CD4-positive, alpha-beta T cell treated with Interleukin-12 subunit alpha and Interleukin-12 subunit beta, for 1 hour (primary cell): ENCODE measurements at places on chromosomes 1 and 21.

- DNase-seq, result no peak
Measured at GRCh38 chr21:21195417-21195943, 197.3 kb downstream of the NCAM2 start.

- peak; percentile 18 for DNase-seq
Measured at GRCh38 chr1:66316464-66317247, 217.3 kb upstream of the SGIP1 start.

DNA sequence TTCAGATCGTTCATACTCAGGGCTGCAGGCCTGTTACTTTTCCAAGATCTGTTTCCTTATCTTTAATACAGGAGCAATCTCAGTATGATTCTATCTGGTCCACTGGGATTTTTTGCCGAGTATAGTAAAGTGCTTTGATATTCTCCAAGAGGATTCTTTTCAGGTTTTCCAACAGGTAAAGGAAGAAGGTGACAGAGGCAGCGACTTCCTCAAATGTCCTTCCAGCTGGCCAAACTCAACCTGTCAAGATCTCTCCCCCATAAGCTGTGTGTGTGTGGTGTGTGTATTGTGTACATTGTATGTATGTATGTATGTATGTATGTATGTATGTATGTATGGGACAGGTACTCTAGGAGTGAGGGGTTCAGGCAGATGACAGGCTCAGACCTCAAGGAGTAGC, 1.1 kb downstream of the AKR1A1 start:
- DNase-seq, result no peak

GRCh38 chr1:150972417-150972940, 2.2 kb downstream of the CERS2 start:
- DNase-seq, result no peak

DNA sequence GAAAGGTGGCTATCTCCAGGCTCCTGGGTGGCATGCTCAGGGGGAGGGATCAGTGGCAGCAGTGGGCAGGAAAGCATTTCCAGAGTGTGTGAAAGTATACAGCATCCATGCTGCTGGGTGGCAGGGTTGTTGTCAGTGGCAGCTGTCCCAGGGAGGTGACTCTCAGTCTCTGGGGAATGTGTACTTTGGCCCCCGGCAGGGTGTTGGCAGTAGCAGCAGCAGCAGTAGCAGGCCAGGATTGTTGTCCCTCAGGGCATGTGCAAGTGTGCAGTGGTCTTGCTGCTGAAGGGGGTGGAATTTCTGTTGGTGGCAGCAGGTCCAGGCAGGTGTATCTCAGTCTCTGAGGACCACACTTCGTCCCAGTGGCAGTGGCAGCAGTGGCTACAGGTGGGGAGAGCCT, 71.7 kb upstream of the GUCA2B start:
- no peak for DNase-seq

DNA sequence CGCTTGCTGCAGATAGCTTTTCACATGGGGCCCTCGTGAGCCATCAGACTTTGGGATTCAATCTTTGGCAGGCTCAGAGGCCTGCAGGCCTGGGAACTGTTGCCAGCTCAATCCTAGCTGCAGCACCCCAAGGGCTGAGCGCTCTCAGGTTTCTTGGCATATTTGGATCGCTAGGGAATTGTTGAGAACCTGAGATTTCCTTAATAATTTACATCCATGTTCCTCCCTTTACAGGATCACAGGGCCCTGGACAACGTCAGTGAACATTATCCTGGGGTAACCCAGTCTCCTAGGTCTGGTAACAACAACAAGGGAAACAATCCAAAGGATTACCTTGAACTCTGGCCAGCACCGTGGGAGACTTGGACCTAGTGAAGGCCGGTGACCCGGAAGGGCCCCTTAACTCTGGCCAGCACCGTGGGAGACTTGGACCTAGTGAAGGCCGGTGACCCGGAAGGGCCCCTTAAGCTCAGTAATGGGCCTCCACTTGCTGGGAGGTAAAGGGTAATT, 49.3 kb upstream of the NEK2 start:
- DNase-seq, result no peak

GRCh38 chr21:15159382-15160020, 94.7 kb upstream of the NRIP1 start:
- DNase-seq, result no peak

DNA sequence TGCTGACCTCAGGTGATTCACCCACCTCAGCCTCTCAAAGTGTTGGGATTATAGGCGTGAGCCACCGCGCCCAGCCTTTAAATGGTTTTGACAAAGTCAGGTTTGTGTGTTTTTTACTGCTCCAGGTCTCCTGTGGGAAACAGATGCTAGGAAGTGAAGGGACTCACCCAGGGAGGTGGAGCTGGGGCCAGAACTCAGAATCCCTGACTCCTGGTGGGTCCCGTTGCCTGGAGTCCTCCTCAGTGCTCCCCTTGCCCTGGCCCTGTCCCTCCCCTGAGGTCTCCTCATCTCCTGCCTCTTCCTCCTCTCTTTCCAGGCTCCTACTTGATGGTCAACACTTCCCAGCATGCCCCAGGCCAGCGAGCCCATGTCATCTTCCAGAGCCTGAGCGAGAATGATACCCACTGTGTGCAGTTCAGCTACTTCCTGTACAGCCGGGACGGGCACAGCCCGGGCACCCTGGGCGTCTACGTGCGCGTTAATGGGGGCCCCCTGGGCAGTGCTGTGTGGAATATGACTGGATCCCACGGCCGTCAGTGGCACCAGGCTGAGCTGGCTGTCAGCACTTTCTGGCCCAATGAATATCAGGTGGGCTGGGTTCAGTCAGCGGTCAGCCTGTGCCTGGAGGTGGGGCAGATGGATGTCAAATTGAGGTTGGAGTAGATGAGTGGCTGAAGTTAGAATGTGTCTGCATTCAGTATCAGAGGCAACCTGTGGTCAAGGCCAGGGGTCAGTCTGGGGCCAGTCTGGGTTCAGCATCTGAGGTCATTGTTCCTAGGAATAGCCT, 22.1 kb downstream of the PTPRU start:
- no peak for DNase-seq

DNA sequence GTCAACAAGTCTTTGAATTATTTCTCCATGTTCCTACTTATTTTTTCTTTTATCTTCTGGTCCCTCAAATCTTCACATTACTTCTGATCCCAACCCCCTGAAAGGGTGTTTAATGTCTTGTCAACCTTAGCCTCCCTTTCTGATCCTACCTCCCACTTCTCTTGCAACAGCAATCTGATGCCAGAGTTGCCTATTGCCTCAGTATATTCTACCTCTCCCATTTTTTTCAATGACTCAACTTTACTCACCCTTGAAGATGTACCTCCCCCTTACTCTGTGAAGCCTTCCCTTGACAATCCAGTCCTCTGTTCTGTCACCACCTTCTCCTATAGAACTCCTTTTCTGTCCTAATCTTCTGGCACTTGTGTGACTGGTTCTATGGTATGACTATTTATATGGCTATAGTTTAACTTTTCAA, 99.5 kb upstream of the CD55 start:
- DNase-seq, result no peak

- DNase-seq, result no peak
Measured at GRCh38 chr1:243946253-243946652, 96.2 kb upstream of the AKT3 start.

GRCh38 chr1:31373056-31373896, at the start of gene FABP3:
Gene FABP3, minus strand, starts transcription at chr1:31373076. Its CDS starts 62 bp downstream, at chr1:31373014.
- peak; percentile 2 for DNase-seq

GRCh38 chr1:15719381-15720120, 16.5 kb upstream of the SLC25A34 start:
- DNase-seq, result no peak

DNA sequence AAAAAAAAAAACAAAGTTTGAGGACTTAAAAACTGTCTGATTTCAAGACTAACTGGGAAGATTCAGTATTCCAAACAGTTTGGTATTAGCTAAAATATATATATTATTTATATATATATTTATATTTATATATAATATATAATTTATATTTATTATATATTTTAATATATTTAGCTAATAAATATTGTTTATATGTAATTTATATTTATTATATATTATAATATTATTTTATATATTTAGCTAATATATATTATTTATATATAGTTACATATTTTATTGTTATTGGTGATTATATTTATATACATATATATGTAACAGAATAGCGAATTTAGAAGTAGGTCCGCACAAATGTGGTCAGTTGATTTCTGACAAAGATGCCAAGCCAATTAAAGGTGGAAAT, 480.2 kb upstream of the C1orf87 start:
- no peak for DNase-seq

DNA sequence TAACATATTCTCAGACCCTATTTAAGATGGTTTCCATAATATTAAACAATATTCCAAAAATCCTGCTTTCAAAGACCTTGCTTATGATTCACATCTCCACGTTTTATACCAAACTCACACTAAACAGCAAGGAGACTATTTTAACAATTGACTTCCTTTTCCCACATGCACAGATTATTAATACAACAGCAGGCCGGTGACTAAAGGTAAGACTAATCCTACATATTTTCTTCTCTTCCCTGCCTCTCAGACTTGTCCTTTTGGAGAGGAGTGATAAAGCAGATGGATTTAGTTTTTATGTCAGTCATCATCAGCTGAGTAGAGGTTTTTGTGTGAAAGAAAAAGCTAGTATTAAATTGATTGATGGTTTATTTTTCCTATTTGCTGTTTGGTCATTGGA, 400.6 kb downstream of the NTNG1 start:
- no peak for DNase-seq

- DNase-seq, result peak; percentile 32
Measured at GRCh38 chr1:165403835-165404482, 41.0 kb downstream of the RXRG start.

- no peak for DNase-seq
Measured at GRCh38 chr1:178506669-178507068, 6.2 kb upstream of the TEX35 start.

DNA sequence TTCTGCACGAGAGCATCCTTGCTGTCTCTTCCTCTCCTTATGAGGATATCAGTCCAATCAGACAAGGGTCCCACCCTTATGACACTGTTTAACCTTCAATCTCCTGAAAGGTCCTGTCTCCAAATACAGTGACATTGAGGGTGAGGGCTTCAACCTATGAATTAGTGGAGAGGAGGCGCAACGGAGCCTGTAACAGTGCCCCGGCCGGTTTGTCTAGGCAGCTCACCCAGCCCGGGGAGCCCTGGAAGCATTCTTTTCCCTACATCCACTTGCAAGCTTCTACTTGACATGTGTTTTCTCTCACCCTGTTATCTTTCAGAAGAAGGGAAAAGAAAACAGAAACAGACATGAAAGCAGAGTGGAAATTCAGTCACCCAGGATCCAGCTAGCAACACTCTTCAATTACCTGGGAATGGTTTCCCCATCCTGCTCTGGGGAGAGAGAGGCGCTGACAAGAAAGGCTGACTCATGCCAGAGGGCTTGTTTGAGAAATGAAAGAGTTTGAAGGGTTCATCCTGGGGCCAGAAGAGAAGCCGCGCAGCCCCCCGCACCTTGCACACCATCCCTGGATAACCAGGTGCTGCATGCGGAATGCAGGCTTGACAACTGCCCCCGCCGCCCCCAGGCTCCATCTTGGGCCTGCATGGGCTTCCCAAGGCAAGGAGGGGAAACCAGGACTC, 394.9 kb downstream of the NPHP4 start:
- DNase-seq, result no peak

DNA sequence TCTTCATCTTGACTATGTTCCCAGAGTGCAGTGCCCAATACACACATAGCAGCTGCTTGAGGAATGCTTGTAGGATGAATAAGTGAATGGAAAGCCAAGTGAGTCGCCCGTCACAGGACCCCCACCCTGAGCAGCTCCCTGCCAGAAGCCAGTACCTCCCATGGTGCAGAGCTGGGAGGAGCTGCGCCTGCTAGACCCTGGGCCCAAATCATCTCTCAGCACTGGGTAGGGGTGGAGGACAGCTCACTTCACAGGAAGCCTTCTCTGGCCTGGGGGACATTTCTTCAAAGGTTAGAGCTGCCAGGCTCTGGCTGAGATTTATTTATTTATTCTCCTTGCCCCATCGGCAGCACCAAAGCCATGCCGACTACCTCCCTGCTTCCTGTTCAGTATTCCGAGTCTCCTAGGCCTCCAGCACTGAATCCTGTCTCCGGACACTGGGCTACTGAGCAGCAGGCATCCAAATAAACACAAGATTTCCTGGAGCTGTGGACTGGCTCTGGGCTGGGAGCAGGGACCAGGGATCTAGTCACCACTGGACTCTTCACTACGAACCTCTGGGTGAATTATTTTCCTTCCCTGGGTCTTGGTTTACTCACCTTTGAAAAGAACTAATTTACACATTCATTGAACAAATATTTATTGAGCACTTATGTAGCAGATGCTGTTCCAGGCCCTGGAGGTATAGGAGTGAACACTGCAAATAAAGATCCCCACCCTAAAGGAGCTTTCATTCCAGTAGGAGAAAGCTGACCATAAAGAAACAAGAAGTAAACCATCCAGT, 187.7 kb downstream of the TRABD2B start:
- DNase-seq, result no peak

DNA sequence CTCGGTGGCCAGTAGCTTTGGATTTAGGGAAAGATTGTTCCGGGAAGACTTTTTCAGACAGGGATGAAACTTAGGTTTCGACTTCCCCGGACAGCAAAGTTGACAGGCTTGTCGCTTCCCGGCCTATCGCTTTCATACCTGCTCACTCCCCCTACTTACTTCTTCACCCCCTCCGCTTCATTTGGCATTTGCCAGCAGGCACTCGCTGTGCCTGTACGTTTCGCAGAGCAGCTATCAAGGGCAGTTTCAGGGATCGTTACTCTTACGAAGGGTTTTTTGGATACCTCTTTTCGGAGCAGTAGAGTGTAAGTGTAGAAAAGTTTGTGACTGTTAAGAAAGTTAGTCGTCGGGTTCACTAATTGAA, 393 bp downstream of the BLZF1 start:
- peak; percentile 34 for DNase-seq

DNA sequence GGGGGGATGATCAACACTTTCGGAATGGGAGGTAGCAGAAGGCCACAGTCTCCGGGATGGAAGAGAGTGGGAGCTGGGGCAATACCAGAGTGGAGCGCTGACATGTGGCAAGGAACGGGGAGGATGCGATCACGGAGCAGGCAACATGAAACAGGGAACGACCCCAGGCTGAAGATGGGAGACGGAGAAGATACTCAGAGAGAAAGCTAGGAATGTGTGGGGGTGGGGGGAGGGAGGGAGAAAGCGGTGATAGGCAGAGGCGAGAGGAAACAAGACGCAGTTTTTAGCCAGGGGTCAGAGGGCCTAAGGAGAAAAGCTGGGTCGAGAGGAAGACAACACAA, 577 bp downstream of the RAB3GAP2 start:
- peak; percentile 19 for DNase-seq

DNA sequence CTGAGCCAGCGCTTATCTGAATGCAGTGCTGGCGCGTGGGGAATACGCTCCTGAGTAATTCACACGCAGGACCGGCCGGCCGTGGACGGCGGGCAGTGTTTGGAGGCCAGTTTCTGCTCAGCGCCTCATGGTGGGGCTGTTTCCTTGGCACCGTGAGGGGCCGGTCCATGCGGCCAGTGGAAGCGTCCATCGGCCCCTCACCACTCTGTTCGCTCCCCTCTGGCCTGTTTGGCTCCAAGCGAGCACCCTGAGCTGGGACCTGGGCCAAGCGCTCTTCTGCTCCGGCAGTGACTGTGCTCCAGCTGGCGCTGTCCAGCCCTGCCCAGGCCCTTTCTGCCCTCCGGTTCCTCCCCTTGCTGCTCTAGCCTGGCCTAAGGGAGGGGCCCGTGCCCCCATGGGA, 16.3 kb upstream of the PLCH2 start:
- DNase-seq, result no peak
